ENCODE measurements at places on chromosomes 12 and 14. TPM values are rescaled to one million over a fixed set of nuclear protein-coding genes. Genes with fewer than 3 reads are reported as not detected.
A peak's percentile ranks its signal among the peaks of the same experiment; 100 is the strongest.

The RDH12 gene
- total RNA-seq: under 0.01 TPM

The TMPRSS12 gene
- not detected for total RNA-seq

The RNASE1 gene
- total RNA-seq: 14.6 TPM

The KLRD1 gene
- 0.20 TPM for total RNA-seq

The HPD gene
- not detected for total RNA-seq

The TAS2R8 gene
- not detected for total RNA-seq

The SLC25A21 gene
- total RNA-seq: 0.87 TPM

The SLC38A4 gene
- total RNA-seq: 1.1 TPM

The HOMEZ gene
- total RNA-seq: 3.1 TPM

The PTPRR gene
- total RNA-seq: not detected

DNA sequence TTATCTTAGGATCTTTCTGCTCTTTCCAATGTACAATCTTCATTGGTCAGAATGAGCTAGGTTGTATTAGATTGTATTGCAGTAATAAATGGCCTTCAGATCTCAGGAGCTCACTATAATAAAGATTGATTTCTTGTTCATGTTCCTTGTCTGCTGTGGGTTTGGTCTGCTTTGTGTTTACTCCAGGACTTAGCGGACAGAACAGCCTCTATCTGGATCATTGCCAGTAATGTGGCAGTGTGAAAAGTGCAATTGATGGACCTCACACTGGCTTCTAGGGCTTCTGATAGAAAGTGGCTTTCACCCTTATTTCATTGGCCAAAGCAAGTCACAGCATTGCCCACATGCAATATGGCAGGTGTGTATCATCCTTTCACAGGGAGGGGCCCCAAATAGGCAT lies 81.2 kb downstream of the BTG1 start:
- peak; percentile 16 for DNase-seq

- no peak for DNase-seq
Measured at GRCh38 chr14:54010981-54011380, 54.4 kb upstream of the BMP4 start.

- DNase-seq: peak; percentile 70
Measured at GRCh38 chr12:58750484-58750883, 169.8 kb downstream of the LRIG3 start.

DNA sequence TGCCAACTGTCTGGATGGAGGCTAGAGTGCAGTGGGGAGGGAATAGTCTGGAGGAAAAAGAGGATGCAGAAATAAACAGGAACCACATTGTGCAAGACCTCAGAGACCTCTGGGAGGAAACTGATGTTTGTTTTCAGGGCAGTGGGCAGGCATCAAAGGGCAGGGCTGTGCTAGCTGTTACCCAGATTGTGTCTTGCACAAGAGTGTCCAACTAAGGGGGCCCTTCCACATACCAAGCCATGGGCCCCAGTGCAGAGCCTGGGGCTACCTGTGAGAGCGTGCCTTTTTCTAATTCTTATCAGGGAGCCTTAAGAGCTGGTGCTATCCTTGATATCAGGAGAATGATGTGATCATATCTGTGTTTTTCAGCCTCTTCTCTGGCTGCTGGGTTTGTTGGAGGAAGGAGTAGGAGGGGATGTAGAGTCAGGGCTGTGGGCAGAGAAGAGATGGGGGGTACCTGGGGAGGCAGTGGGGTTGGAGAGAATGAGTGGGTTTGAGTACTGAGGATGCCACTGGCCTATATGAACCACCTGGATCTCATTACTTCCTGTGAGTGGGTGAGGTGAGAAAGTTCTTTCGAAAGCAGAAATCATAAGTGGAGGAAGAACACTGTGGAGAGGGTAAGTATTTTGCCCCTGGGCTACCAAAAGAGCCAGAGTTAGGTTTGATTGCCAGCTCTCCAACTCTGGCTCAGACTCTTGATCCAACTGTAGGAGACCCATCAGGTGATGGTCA lies 259.2 kb upstream of the CRY1 start:
- DNase-seq: peak; percentile 50

DNA sequence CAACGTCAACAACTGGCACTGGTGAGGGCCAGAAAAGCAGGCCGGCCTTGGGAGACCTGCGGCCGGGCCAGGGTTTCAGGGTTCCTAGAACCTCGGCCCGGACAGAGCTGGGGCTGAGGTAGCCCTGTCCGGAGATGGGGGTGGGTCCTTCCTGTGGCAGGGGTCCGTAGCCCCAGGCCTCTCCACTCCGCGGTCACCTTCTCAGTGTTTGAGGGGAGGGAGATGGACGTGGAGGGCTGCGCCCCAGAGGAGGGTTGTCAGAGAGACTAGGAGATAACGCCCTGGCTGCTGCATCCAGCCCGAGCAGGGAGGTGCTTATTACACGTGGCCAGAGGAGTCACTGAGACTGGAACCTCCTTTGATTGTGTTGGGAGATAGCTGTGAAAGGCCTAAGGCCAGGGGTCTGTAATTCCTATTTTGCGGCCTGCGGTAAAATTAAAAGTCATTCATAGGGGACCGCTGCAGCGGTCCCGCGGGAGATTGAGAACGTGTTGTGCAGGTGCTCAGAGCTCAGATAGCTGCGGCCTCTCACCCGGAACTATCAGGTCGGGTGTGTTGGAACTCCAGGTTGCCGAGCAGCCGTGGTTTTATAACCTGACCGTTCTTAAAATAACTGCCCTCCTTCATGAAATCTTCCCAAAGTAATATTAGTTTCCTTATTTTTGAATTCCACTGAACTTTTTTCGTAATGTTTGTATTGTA lies 507 bp downstream of the AHSA1 start:
- DNase-seq: peak; percentile 44

GRCh38 chr12:22677781-22678574 lies 53.0 kb downstream of the ETNK1 start:
- no peak for DNase-seq

DNA sequence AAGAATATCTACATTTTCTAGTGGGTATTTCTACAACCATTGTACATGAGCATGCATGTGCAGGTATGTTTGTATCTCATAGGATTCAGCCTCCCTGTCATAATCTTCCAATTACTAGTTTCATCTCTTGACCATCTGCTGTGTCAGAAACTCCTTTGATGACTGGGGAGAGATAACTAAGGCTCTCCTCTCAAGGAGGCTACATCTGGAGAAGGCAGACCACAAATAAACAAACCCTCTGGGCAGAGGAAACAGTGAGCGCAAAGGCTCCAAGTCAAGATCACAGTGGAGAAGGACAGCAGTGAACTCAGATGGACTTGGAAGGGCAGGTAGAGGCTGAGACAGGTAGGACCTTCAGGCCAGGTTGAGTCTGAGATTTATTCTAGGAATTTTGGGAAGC lies 166.4 kb downstream of the PELI2 start:
- DNase-seq: no peak

DNA sequence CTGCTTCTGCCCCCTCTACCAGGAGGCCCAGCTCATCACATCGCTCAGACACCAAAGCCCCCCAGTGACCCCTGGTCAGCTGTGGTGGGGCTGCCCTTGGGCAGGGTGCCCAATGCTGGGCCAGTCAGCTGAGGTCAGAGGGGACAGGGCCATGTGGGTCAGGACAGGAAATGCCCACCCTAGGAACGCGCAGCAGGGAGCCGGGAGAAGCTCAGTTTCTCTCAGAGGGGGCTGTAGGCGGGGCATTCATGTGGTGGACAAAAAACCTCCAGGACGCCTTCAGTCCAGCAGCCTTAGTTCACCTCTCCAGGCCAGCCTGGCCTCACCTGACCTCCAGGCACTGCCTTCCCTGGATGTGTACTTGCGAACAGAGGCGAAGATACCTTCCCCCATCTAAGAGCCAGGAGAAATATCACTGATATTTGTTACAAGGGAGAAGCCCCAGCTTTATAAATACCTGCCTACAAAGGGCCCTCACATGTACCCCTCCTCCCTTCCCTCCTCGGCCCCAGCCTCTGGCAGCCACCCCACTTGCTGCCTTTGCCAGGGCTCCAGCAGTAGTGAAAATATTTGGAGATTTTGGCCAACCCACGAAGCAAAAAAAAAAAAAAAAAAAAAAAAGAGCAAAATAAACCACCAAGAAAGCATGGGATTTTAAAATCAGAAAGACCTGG lies 41.9 kb upstream of the PLEKHG6 start:
- no peak for DNase-seq

GRCh38 chr12:65666876-65667275 lies 157.4 kb upstream of the HMGA2 start:
- DNase-seq: peak; percentile 24

DNA sequence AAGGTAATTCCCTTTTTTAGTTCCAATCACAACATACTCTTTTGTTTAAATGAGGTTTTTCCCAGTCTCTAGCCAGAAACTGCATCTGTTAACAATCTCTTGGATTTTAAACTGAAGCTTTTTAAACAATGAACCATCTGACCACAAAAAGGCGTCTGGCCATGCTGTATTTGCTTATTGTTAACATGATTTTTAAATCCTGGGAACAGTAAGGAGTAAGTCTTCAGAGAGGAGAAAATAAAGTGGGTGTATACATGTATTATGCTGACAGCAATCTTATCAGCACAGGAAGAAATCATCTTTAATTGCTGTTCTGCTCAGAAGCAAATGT lies 106.2 kb downstream of the DAAM1 start:
- DNase-seq: peak; percentile 70

DNA sequence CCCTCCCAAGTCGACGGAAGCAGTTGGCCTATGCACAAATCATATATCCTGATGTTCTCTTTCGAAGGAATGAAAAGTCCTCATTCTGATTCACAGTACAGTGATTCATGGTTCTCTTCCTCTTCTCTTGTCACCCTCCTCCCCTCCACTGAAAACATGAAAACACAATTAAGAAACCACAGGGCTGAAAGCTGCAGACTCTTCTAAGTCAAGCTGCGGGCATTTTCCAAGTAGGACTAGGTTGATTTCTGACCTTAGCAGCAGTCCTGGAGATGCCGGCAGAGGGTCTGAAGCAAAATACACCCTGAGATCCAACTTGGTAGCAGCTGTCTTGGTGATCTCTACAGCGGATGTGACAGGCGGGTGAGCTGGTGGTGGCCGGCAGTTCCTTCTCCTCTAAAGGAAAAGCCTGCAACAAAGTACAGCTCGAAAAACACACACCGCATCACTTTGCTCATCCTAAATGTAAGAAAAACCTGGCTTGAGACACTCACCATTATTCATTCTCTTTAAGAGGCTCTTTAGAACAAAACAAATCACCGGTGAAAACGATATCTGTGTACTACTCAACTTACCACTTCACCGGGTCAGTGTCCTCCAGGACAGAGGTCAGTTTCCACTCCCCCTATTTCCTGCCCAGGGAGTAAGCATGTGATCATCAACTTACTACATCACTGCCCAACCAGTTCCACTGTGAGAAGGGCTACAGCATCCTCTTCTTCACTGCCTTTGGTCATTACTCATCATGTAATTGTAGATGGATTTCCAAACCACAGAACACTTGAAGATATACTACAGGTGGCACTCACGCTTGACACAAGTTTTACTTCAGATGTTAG lies 6.0 kb downstream of the TMCC3 start:
- DNase-seq: peak; percentile 67

DNA sequence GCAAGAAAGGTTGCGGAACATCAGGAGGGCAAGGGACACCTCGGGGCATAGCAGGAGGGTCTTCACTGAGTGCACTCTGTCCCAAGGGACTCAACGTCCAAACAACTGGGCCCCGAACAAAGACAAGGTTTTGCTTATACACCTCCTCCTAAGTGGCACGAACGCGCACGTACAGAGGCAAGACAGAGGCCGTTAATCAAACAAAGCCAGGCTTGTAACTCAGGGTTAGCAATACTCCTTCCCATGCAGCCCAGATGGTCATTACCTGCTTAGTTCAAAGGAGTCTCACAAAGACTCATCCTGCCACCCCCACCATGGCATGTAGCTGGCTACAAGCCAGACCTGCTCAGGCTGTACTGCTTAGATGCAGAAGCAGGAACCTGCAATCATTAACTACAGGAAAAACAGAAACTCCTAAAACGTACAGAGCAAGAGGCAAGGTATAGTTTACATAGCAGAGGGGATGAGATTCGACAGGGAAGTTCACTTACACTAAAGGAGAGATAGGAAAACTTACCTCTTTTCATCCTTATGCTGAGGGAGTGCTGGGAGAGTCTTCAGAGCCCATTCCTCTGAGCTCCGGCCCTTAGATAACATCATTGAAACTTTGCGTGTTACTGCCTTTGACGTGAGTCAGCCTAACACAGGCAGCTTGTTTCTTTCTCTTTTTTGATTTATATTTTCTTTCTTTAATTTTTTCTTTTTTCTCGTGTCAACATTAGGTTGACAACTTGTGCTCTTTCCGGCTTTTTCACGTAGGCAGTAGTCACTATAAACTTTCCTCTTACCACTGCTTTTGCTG lies 1319.1 kb downstream of the TMEM121 start:
- DNase-seq: no peak

DNA sequence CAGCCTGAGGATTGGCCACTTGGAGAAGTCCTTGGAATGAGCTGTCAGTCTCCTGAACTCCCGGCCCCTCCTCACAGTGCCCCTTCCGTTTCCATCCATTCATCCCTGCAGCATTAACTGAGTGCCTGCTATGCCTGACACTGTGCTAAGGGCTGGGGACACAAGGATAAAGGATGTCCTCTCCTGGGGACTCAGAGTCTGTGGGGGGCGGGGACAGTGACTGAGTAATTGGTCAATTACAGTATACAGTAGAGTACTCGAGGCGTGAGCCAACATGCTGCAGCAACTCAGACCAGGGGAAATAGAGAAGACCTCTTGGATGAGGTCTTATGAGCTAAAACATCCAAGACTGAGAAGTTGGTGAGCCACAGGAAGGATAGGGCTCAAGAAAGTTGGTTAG lies 43.4 kb upstream of the PWP1 start:
- no peak for DNase-seq

DNA sequence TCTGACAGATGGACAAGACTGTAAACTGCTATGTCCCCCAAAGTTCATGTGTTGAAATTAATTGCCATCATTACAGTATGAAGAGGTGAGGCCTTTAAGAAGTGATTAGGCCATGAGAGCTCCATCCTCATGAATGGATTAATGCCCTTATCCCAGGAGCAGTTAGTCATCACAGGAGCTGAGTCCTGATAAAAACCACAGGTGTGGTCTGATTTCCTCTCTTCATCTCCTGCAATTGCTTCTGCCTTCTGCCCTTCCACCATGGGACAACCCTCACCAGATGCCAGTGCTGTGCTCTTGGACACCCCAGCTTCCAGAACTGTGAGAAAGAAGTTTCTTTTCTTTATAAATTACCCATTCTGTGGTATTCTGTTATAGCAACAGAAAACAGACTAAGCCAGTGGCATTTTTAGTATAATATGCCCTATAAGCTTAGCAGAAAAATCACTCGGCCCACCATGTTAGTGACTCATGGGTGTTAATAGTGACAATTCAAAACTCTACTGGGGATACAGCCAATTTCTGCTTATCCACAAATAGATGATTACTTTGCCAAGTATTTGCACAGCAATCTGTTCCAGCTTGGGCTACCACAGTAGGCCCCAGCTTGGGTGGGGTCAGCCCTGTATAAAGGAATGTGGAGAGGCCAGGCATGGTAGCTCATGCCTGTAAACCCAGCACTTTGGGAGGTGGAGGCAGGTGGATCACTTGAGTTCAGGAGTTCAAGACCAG lies 129.0 kb upstream of the BCL2L14 start:
- DNase-seq: no peak
